ENCODE measurements at places on chromosomes 6 and 20.

DNA sequence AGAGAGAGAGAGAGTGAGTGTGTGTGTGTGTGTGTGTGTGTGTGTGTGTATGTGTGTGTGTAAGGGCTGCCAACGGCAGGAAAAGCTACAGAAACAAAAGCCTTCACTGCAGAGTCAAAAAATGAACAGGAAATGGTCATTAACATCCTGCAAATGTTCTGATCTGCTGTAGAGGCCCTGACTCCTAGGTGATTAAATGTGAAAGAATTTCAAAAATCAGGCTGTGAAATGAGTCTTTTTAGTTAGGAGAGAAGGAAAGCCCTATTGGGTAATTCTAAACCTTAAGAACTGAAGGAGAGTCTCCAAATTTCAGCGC lies 166.5 kb upstream of the MYLIP start:
- no peak for DNase-seq

GRCh38 chr20:58889798-58890517 lies 37.4 kb downstream of the GNAS start:
- DNase-seq, result no peak

DNA sequence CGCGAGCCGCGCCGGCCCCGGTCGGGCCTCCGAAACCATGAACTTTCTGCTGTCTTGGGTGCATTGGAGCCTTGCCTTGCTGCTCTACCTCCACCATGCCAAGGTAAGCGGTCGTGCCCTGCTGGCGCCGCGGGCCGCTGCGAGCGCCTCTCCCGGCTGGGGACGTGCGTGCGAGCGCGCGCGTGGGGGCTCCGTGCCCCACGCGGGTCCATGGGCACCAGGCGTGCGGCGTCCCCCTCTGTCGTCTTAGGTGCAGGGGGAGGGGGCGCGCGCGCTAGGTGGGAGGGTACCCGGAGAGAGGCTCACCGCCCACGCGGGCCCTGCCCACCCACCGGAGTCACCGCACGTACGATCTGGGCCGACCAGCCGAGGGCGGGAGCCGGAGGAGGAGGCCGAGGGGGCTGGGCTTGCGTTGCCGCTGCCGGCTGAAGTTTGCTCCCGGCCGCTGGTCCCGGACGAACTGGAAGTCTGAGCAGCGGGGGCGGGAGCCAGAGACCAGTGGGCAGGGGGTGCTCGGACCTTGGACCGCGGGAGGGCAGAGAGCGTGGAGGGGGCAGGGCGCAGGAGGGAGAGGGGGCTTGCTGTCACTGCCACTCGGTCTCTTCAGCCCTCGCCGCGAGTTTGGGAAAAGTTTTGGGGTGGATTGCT lies 1.3 kb downstream of the VEGFA start:
- no peak for DNase-seq

DNA sequence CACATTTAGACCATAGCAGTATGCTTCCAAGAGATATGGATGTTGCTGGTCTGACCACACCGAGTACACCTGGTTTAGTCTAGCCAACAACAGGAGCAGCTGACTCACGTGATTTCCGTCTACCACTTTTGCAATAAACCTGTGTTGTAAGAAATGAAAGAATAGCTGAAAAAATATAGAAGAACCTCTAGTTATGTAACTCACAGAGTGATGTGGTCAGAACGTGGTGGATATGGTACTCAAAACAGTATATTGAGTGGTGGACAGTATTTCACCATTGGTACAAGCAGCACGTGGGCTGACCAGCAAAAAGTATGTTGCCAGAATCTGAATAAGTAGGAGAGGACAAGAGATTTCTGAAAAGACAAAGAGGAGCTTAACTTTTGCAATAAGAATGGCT lies 226.9 kb downstream of the TBC1D7 start:
- DNase-seq, result no peak

DNA sequence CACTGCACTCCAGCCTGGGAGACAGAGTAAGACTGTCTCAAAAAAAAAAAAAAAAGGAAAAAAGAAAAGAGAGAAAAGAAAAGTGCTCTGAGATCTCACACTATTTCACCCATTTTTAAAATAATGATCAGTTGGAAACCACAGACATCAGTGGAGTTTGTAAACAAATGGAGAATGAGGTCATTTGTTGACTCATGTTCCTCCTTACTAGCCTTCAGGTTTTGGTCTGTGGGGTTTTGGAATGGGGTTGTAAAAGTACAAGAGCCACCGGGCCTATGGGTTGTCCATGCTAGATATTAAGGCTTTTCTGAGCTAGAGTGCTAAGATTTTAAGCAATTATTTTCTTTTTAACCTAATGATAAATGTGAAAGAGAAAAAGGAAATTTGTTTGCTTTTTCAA lies 104.4 kb upstream of the PRL start:
- DNase-seq, result no peak

GRCh38 chr6:157825243-157825904 lies 2.3 kb downstream of the SNX9 start:
- no peak for DNase-seq

- no peak for DNase-seq
Measured at GRCh38 chr20:63855363-63856097, 5.8 kb upstream of the ABHD16B start.
